ENCODE measurements at places on chromosomes 11 and 22.

- no peak for DNase-seq
Measured at GRCh38 chr11:88101881-88102597, 73.2 kb downstream of the RAB38 start.

GRCh38 chr22:37166675-37167066 is 17.0 kb upstream of the IL2RB start:
- peak; percentile 80 for DNase-seq

DNA sequence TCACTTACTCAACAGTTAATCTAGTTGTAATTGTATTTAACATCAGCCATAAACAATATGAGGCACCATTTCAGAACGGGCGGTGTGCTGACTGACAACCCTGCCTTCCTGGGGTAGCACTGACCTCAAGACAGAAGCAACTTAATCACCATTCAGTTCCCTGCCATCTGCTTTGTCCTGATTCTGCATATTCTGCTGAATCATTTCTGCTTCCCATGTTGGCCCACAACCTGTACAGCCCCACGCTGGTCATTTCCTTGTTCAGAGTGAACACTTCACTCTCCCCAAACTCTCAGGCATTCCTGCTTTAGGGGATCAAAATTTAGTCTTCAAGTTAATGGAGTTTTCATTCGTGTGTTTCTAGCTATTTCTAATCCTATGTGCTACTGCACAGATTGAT is 132.3 kb upstream of the ZBED5 start:
- DNase-seq = no peak

DNA sequence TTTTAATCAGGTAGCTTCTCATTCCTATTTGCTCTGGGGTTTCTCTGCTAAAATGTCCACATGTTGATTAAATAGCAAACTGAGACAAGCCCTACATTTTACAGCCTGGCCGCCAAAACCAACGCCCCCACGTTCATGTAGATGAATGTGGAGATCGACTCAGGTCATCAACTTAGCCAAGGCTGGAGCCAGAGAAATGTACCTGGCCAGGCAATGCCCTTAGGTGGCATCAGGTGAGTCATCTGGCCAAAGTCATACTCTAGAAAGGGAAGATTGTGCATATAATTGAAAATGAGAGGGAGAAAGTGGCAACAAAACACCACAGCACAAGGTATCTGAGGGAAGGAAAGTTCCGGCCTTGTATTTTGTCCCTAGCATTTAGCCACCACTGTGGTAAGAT is 37.1 kb upstream of the CCDC89 start:
- DNase-seq = no peak
